Stimulated activated CD4-positive, alpha-beta T cell treated with anti-CD3 and anti-CD28 coated beads, Interleukin-4, amount 100 ng/mL, for 24 hours (primary cell): ENCODE measurements at places on chromosomes 16 and 17.
A peak's percentile ranks its signal among the peaks of the same experiment; 100 is the strongest.

DNA sequence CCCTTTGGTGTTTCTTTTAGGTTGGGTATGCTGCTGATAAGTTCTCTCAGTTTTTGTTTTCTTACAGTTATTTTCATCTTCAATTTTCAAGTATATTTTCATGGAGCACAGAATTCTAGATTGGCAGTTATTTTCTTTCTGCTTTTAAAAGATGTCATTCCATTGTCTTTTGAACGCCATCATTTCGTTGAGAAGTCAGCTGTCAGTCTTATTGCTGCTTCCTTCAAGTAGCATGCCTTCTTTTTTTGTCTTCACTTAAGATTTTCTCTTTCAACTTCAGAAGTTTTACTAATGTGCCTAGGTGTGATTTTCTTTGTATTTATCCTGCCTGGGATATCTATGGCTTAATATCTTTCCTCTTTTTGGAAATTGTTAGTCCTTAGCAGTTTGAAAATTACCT is 262.2 kb upstream of the PMFBP1 start:
- DNase-seq = no peak

GRCh38 chr16:27424772-27425498 is 23.0 kb downstream of the IL21R start:
- DNase-seq = peak; percentile 3

DNA sequence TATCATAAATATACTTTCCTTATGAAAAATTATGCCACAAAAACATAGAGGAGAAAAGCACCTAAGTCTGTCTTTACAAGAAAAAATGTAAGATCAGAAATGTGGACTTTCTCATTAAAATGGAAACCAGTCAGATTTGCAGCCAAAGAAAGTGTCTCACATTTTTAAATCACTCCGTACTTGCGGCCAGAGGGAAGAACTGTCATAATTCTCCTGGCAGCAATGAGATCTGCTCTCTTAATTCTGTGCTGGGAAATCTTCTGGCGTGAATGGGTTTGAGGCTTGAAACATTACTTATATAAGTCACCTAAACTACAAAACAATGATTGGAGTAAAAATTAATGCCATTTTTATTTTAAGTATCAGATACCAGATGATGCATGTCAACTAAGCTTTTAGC is 10.7 kb downstream of the C16orf95 start:
- DNase-seq = no peak

DNA sequence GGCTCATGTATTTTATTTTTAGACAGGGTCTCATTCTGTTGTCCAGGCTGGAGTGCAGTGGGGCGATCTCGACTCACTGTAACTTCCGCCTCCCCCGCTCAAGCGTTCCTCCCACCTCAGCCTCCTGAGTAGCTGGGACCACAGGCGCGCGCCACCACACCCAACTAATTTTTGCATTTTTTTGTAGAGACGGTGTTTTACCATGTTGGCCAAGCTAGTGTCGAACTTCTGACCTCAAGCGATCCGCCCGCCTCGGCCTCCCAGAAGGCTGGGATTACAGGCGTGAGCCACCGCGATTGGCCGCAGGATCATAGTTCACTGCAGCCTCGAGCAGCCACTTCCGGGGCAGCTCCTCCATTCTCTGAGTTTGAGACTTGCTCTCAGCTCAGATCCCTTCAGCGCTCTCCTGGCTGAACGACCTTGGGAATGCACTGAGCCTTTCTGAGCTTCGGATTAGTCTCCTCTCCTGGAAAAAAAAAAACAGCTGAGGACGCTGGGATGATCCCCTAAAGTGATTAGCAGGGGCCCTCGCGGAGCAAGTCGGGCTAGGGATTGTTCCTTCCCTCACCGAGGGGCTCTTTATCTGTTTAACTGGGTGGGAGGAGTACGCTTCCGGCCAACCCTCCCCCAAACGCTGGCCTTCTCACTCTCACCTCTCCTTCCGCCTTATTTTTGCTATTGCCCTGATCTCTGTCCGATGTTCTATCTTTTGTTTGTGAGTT is 1.1 kb upstream of the PKMYT1 start:
- no peak for DNase-seq

DNA sequence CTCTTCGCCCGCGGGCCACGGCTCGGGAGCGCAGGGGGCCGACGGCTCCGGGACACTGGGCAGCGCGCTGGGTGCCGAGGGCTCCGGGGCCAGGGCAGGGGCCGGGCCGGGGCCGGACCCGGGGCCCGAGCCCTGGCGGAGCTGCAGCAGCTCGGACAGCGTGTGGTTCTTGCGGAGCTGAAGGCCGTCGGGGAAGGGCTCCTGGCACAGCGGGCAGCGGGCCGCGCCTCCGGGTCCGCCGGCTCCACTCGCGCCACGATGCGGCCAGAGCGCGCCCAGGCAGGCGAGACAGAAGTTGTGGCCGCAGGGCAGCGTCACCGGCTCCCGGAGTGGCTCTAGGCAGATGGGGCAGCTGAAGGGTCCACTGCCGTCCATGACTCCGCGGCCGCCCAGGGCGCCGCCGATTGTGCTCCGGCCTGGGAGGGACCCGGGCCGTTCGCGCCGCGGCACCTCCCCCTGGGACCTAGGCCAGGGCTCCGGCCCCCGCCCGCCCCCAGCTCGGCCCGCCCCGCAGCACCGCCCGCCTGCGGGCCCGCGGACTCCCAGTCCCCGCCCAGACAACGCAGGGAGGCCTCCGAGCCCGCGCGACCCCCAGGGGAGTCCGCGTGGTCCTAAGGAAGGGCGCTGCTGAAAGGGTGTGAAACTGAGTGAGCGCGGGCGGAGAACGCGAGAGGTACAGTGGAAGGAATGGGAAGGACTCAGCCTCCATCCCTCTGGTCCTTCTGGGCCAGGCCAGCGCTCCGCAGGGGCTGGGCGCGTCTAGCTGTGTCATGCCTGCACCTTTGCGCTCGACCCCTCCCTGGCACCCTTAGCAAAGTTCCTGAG is at the start of gene TRIM47:
Gene TRIM47 (minus strand): TSS at position 408 of the 825 bp plus-strand sequence. CDS start 33 bp downstream, at position 375.
- no peak for DNase-seq

GRCh38 chr16:23651943-23652468 is 10.7 kb downstream of the DCTN5 start:
- DNase-seq = no peak

DNA sequence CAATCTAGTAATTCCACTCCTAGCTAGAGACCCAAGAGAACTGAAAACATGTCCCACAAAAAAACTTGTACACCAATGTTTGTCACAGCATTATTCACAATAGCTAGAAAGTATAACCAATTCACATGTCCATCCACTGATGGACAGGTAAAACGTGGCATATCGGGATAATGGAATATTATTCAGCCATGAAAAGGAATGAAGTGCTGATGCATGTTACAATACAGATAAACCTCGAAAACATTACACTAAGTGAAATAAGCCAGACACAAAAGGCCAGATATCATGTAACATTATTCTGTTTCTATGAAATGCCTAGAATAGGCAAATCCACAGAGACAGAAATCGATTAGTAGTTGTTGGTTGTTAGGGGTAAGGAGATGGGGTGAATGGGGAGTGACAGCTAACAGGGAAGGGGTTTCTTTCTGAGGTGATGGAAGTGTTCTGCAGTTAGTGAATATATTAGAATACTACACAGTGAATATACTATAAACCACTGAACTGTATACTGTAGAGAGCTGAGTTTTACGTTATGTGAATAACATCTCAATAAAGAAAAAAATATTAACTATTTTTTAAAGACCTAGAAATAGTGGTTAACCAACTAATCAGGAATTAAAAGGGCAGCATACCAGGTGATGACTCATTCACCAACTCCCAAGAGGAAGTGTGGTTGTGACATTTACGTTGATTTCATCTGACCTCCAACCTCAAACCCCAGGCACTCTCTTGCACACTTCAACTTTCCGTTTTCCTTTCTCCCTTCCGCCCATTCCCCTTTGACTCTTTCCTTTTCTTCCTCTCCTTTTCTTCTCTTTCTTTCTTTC is 48.6 kb downstream of the GAS7 start:
- no peak for DNase-seq

GRCh38 chr16:3461151-3461550 is 17.7 kb downstream of the NAA60 start:
- DNase-seq = no peak

DNA sequence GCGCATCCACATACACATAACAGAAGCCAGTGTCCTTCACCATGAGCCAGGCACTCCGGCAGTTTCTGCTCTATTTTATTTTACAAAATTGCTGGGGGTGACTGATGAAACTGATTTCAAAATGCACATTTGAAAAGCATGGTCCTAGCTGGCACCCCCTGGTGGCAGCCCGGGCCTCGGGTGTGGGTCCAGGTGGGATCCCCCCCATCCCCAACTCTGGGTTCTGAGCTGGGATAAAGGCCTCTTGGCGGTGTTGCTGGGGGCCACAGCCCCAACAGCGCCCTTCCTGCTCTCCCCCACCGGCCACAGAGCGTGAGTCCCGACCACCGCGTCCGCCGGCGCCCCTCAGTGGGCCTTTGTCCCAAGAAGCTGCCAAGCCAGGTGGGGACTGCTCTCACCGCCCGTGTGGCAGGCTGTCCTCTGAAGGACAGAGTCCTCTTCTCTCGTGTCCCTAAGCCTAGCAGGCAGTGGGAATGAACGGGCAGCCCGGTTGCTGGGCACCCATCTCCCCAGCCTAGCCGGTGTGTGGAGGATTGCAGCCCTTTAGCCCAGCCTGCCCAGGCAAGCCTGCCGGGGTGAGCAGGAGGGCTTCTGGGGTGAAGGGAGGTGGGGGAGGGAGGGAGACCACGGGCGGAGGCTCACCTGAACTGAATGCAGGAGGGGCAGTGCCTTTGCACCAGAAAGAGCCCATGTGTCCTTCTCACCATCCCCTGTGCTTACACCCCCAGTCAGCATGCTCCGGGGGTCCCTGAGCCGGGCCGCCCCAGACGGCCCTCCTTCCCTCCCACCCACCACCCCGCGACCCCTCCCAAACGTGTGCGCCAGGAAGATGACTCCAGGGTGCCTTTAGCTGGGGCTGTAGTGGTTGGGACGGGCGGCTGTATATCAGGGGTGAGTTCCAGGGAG is 898 bp downstream of the SNAI3 start:
- peak; percentile 68 for DNase-seq

- DNase-seq = no peak
These were observed 34.5 kb upstream of the TMC5 start for GRCh38 chr16:19382887-19383816.

DNA sequence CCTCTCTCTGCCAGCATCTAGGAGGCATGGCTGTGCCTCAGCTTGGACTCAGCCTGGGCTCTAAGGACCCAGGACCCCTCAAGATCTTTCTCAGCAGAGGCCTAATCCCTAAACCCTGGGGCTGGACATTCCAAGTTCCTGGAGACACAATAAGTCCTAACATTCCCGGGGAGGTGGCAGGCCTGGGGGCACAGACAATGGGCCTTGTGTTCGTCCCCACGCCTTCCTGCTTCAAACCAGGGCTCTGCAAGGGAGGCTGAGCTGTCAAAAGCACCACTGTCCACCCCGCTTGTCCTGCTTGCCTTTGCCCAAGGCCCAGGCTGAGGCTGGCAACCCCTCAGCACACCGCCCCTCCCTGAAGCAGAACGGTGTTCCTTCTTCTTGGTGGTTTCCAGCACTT is 13.7 kb downstream of the SDK2 start:
- DNase-seq = no peak

- no peak for DNase-seq
These were observed 24.4 kb upstream of the CRYM start for GRCh38 chr16:21302454-21302853.

DNA sequence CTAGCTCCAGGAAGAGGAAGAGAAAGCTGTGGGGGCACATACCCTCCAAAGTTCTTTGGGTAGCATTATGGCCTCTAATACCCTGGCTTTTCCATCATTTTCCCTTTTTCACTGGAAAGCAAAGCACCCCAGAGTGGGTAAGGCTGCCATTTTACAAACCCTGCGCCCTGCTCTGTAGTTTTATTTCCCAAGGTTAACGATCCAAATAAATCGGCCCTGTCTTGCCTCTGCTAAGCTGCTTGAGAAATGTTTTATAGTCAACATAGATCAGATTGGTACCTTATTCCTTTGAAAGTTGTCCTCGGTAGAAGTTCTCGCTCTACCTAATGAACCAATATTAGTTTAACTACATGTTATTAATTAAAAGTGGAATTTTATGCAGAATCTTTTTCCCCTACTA is 328.2 kb downstream of the NPIPA8 start:
- DNase-seq = no peak

DNA sequence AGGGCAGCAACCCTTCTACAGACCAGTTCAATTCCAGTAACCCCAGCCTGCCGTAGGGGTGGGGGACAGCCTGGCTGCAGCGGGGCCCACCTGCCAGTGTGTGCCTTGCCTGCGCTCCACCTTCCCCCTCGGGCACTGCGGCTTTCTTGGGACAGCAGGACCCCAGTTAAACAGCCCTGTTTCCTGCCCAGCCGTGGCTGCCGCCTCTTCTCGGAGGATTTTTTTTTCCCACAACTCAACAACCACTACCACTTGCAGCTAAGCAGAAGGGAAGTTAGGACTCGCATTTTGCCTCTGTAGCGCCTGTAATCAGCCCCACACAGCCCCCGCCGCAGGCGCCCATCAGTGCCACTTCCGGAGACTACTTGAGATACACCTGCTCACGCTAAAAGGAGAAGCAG is 76.1 kb downstream of the RAI1 start:
- DNase-seq = peak; percentile 15
